ENCODE measurements at places on chromosomes 4 and X.

DNA sequence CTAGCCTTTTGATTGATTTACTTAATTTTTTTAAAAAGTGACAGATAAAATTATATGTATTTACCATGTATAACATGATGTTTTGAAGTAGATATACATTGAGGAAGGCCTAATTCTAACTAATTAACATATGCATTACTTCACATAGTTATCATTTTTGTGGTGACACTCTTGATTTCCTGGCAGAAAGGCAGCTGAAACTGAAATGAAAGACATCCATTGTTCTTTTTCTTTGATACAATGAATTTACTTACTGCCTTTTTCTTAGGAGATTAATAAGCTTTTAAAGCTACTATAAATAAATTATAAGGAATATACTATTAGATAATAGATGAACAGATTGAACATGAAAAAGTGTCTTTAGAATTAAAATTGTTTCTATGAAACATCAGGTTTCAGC, 26.7 kb downstream of the ANKRD50 start:
- DNase-seq = no peak

- no peak for DNase-seq
Observed at GRCh38 chrX:12113321-12113720, 25.0 kb upstream of the FRMPD4 start.

DNA sequence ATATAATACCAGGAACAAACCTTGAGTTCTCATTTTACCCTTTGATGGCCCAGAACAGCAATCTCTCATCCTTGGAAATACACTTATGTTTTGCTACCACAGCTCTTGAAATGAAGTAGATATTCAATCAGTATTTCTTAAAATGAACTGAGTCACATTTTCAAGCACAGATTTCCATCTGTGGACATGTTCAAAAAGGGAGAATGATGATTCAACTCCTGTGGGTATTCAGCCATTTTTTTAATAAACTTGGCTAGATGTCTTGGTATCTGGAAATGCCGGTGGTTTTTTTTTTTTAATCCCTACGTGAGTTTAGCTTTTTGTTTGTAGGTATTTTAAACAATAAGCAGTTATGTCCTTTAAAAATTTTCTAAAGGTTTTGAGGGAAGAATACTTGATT, 64.2 kb upstream of the TRPC5OS start:
- no peak for DNase-seq

- DNase-seq = no peak
Observed at GRCh38 chr4:34790131-34790530, 1454.2 kb downstream of the ARAP2 start.

DNA sequence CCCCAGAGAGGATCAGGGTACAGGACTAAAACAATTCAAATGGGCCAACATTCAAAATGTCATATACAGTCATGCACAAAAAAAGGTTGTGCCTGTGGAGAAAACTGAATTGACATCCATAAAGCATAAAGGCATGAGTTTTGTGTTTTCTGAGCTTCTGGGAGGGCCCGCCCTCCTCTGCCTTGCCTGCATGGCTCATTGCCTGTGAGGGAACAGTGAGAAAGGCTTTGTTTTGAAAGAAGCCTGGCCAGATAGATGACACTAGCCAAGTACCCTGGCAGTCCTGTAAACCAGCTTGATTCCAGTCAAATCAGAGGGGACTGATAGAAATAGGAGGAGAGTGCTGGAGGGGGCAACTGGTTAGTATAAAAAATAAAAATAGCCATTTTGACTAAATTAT, 194.3 kb downstream of the KIT start:
- peak; percentile 3 for DNase-seq

DNA sequence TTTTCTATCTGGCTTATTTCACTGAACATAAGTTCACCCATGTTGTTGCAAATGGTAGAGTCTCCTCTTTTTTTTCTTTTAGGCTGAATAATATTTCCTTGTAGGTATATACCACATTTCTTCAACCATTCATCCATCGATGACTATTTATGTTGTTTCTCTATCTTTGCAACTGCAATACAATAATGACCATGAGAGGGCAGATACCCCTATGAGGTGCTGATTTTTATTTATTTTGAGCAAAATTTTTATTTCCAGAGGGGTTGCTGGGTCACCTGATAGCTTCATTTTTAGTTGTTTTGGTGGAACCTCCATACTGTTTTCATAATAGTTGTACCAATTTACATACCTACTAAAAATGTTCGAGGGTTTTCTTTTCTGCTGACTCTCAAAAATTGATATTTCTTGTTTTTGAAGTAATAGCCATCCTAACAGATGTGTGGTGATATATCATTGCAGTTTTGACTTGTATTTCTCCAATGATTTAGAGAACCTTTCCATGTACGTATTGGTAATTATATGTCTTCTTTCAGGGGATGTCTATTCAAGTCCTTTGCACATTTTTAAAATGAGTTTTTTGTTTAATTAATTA, 1697.0 kb downstream of the PCDH7 start:
- no peak for DNase-seq

GRCh38 chr4:142331646-142332045, 514.5 kb downstream of the INPP4B start:
- no peak for DNase-seq

- no peak for DNase-seq
Observed at GRCh38 chr4:74768857-74769525, 25.3 kb downstream of the BTC start.

GRCh38 chr4:53732661-53733060, 141.4 kb upstream of the LNX1 start:
- no peak for DNase-seq

- DNase-seq = peak; percentile 5
Observed at GRCh38 chr4:169314906-169315305, 44.1 kb upstream of the SH3RF1 start.

GRCh38 chrX:12581546-12581945, 209.7 kb upstream of the PRPS2 start:
- DNase-seq = no peak

DNA sequence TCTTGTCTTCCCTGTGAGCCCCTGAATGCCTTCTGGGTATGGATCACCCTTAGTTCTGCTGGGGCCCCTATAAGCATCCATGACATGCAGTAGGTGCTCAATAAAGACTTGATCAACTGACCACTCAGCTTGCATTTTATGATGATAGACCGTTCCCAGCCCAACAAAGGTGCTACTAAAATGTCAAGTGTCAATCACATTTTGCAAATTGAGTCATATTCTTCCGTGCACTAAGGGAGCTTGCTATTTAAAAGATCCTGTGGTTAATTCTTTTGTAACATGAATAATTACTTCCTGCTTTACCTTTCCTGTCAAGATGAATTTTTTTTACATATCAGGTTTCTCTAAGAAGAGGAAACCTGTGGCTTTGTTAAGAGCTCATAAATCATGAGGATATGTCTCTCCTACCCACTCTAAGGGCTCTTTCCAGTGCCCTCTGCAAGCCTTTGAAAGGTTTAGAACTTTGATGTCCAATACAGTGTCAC, 47.6 kb downstream of the SH3KBP1 start:
- DNase-seq = no peak

GRCh38 chrX:12439416-12439815, 301.1 kb downstream of the FRMPD4 start:
- DNase-seq = no peak

DNA sequence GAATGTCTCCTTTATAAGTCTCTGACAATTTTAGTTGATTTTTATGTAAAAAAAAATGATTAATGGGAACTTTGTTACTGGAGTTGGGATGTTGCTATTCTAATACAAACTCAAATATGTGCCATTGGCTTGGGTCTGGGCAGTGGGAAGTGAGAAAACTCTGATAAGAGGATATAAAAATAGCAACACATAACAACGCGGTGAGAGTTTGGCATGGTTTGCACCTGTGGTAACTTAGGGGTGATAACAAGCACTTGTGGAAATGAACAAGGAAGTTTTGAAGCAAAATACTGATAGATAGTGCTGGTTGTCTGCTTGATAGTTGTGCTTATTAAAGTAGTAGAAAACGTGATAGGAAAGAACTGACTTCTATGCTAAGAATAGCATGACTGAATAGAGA, 743.3 kb upstream of the AGA start:
- DNase-seq = no peak

- DNase-seq = no peak
Observed at GRCh38 chr4:123204737-123205136, 191.9 kb upstream of the SPRY1 start.

DNA sequence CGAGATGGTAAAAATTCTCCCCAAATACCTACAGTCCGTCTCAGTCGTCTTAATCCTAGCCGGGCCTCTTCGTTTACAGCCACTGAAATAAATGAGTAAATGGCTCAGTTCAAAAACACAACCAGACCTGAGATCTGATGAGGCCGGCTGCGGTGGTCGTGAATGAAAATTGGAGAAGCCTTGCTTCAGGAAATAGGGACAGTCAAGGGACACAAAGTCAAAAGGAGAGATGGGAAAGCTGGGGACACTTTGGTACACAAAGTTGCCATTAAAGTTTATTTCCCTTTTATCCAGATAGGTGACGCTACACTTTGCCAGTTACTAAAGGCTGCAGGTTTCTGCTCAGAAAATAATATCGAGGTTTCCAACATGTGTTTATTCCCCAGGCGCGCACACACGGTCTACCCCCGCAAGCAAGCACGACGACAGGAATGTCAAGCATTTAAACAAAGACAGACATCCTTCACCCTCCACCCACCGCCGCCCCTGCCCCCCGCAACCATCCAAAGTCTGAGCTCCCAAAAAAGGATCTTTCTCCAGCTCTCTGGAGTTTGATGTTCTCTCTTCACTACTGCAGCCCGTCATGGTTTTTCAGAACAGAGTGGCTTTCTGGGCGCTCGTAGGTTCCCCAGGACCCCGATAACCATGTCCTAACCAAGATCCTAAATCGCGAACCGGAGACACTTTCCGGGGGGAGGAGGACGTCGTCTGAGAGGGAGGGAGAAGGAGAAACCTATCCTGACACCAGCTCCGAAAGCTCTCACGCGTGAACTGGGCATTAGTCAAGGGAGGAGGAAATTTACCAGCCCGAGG, 1.3 kb upstream of the PCDH7 start:
- DNase-seq = peak; percentile 14

- no peak for DNase-seq
Observed at GRCh38 chrX:13515211-13515930, 54.0 kb upstream of the EGFL6 start.

DNA sequence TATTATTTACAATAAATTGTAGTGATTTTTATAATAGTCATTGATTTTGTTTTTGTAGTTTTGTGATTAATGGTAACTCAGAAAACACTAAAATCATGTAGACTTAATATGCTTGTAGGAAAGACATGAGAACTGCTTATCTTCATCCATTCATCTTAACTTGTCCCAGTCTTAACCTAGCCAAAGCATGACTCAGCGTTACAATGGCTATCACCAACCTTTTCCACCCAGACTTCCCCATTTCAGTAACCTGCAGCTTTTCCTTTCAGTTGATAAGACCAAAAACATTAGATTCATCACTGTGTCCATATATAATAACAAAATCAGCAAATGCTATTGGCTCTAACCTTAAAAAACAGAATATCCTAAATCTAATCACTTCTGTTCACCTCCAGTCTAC, 106.2 kb upstream of the KLF8 start:
- DNase-seq = no peak

DNA sequence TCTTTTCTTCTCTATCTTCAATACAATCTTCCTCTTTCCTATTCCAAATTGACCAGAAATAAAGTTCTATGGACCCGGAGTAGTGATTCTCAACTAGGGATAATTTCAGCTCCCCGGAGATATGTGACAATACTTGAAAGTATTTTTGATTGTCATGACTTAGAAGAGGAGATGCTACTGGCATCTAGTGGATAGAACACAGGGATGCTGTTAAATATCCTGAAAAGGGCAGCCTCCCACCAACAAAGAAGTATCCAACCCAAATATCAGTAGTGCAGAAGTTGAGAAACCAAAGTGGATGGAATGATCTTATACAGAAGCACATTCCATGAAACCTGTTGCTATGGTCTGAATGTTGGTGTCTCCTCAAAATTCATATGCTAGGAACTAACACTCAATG, 65.7 kb upstream of the NDST3 start:
- DNase-seq = no peak

DNA sequence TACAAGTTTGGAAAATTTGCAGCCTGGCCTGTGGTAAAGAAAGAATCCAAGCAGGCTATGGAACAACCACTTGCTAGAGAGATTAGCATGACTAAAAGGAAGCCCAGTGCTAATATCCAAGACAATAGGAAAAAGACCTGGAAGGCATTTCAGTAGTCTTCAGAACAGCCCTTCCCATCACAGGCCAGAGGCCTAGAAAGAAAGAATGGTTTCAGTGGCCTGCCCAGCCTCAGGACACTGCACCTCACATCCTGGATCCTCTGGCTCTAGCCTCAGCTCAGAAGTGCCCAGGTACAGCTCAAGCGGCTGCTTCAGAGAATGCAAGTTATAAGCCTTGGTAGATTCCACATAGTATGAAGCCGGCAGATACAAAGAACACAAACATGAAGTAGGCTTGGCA, 449.8 kb upstream of the AR start:
- no peak for DNase-seq

DNA sequence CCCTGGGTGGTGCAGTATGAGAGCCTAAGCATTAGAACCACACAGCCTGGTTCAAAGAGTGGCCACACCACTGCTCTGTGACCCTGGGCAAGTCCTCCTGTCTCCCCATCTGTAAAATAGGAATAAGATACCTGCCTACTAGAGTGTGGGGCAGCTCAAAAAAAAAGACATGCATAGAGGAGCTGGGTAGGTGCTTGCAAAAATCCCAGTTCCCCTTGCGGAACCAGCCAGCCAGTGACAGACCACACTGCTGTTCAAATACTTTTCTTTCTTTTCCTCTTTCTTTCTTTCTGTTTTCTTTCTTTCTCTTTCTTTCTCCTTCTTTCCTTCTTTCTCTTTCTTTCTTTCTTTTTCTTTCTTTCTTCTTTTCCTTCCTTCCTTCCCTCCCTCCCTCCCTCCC, 63.0 kb upstream of the TRIM2 start:
- DNase-seq = no peak

DNA sequence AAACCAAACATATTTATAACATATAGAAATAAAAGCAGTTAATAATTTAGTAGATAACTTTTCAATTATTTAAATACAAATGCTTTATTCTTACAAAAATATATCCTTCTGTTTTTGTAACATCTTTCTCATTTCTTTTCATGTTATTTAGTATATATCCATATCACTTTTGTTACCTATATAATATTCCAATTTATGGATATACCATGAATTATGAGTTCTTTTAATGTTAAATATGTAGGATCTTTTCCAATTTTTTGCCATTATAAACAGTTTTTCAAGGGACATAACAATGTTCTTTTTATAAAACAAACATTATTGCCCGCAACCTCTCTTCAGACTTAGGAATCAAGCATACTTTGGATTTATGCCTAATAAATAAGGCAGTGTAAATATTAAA, 151.6 kb downstream of the PRDM5 start:
- DNase-seq = no peak

DNA sequence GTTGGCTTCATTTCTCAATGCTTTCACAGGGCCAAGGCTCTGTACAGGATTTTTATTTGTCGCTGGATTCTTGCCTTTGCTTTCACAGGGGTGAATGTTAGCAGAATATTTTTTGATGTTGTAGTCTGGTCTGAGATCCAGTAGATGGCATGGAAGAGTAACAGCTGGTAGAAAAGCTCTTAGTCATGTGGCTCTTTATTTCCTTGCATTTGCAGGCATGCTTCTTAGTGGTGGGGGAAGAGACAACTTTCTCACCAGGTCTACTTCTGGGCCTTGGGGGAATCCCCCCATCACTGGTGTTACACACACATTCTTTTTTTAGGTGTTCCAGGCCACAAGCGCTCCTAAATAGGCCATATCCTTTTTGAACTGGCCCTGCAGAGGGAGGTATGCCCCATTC, 58.2 kb upstream of the DKK2 start:
- no peak for DNase-seq
